Left hindlimb (tissue), 1 donor: ENCODE measurements at places on chromosomes 7 and 10.

- no peak for DNase-seq
Measured at GRCh38 chr10:76341740-76342139, 910.3 kb downstream of the LRMDA start.

DNA sequence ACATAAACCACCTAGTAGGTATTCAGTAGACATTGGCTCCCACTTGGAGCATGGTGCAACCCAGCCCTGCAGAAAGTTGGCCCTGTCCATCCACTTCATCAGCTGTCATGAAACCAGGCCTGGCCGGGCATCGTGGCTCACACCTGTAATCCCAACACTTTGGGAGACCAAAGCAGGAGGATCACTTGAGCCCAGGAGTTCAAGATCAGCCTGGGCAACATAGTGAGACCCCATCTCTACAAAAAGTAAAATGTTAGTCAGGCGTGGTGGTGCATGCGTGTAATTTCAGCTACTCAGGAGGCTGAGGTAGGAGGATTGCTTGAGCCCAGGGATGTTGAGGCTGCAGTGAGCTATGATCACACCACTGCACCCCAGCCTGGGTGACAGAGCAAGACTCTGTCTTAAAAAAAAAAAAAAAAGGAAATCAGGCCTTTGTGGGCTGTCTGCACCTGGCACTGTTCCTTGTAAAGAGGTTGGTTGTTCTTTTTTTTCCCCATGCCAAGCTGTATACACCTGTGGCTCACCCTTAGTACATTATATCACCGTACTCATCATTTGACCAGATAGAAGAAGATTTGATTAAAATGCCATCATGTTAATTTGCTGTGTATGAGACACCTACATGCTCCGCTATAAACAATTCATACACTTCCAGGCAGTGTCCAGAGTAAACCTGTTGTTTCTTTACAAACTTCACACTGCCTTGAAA lies 45.4 kb upstream of the GRID1 start:
- DNase-seq = no peak

DNA sequence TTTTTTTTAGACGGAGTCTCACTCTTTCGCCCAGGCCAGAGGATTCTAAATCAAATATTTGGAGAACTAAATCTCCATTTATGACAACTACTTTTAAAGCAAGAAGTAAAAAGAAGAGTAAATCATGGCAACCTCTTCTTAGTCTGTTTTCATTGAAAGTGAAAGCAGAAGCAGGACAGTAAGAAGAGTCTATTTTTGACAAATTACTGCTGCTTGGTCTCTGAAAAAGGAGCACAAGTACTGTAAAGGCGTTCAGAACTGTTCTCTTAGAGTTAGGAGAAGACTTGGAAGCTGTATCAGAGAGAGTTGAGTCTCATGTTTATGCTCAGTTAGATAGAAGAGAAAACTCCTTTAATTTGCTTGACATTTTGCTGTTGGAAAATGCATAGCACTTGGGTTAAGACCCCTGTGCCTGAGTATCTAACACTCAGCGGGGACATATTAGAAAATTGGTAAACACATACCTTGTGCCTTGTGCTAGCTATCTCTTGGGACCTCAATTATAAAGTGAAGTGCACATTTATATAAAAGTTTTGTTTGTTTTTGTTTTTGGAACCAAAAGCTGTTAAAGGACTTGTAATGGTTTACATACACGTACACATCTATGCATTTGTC lies 433.0 kb downstream of the ANKRD7 start:
- no peak for DNase-seq

DNA sequence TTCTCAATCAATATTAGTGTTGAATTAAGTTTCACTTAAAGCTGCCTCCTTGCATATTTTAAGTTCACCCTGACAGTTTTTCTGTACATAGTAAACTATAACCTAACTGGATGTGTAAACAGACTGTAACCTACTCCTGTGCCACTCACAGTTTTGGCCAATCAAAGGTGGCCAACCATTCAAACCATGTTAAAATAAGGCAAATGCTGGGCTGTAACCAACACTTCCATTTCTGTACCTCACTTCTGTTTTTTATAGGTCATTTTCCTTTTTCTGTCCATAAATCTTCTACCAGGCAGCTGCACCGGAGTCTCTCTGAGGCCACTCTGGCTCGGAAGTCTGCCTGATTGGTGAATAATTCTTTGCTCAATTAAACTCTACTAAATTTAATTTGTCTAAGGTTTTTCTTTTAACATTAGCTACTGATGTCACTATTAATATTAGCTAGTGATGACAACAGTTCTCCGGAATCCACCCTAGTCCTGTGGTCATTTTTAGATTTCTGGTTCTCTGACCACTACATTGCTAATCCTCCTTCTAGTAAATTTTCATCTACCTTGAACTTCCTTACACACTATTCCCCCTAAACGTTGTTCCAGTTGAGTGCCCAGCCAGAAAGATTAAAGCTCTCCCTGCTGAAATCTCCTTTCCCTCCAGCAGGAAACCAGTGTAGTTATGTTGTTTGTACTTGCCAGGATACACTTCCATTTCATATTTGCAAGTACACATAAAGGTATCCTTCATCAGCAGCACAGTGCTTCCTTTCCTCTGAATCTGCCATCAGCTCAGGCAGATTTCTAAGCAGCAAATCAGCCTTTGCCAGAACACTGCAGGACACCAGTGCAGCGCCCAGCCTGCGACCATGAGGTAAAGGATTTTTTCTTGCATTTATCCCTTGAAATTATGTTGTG lies 18.6 kb upstream of the IFIT2 start:
- DNase-seq = no peak

DNA sequence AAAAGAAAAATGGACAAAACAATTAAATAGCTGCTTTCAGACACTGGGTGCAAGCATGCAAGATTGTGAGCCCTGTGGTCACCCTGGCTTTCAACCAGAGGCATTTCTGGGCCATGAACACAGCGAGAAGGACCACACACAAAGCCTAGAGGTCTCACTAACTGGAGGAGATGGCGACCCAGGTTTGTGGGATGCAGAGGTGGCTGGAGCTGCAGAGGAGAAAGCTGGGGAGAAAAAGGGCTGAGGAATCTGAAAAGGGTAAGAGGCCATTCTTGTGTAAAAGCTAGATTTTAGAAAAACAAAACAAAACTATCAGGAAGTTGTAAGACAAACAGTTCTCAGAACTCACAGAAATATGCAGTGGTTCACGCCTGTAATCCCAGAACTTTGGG lies 30.1 kb upstream of the PTPRN2 start:
- DNase-seq = no peak

DNA sequence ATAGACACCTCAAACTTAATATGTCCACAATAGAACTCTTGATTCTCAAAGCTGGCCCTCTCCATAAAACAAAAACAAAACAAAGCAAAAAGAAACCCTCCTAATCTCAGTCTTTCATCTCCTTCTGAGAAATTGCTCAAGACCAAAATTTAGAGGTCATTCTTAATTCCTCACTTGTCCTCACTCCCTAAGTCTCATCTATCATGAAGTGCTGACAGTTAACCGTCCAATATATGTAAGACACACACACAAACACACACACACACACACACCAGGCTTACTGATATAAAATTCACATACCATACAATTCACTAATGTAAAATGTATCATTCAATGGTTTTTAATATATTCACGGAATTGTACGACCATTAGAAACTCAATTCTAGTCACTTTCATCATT lies 17.0 kb upstream of the SVIL start:
- no peak for DNase-seq

DNA sequence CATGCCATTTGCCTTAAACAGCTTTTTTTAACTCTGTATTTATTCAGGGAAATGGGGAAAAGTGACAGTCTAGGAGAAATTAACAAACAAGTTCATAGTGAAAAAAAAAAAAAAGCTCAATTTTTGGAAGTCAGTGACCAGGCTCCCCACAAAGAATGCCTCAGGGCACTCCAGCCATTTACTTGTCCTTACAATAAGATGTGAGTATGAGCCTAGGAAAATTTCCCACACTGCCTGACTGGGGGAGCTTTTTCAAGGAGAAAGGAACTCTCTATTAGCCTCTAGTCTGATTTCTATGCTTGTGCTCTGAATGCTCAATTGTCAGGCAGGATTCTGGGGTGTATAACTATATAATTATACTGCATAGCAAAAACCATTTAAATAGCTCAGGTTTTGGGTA lies 74.9 kb upstream of the NRBF2 start:
- no peak for DNase-seq

- DNase-seq = no peak
Measured at GRCh38 chr10:124262234-124262865, 156.4 kb downstream of the OAT start.

- peak; percentile 76 for DNase-seq
Measured at GRCh38 chr7:117157241-117158209, 165.3 kb downstream of the WNT2 start.

DNA sequence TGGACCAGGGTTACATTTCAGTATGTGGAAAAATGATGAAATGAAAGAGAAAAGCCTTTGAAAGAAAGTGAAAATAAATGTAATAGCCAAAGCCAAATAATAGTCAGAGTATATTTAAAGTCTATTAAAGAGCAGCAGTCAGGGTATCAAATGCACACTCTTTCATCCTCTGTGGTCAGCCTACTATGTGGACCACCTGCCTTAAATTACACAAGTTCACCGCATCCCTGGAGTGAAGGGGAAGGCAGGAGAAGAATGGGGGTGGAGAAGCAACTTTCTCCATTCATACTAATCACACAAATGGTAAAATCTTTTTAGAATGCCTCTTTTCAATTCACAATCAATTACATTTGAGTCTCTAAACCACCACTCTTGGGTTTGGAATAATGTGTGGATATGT lies 16.0 kb downstream of the TWIST1 start:
- no peak for DNase-seq

- DNase-seq = no peak
Measured at GRCh38 chr7:9242636-9243035, 809.2 kb downstream of the NXPH1 start.

GRCh38 chr7:23529262-23529859 lies 2.4 kb downstream of the TRA2A start:
- DNase-seq = no peak

DNA sequence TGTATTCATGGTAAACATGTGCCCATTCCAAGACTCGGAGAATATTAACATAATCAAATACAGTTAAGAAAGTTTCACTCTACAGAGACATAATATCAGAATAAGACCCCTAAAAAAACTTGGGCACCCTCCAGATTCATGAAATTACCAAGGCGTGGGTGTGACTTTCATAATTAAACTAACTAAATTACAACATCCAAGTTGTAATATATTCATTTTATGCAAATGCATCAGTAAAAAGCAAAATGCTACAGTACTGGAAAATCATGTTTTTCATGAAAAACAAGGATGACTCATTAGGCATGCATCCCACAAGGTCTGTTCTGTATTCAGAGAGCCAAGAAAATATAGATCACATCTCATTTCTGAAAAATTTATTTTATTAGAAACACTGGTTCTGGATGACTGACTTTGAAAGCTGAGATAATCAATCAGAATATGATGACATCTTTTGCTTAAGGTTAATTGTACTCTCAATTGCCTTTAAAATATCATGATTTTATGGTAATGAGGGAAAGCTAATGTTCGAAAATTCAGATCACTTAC lies 248.8 kb upstream of the SMIM30 start:
- DNase-seq = no peak

GRCh38 chr7:15407910-15408309 lies 153.9 kb downstream of the AGMO start:
- no peak for DNase-seq

GRCh38 chr7:50317221-50317678 lies 12.7 kb downstream of the IKZF1 start:
- DNase-seq = no peak

GRCh38 chr7:115135769-115136410 lies 214.0 kb downstream of the MDFIC start:
- no peak for DNase-seq

GRCh38 chr7:142997456-142997989 lies 29.4 kb downstream of the OR9A2 start:
- DNase-seq = no peak

GRCh38 chr7:73967832-73968290 lies 60.1 kb upstream of the ELN start:
- no peak for DNase-seq

DNA sequence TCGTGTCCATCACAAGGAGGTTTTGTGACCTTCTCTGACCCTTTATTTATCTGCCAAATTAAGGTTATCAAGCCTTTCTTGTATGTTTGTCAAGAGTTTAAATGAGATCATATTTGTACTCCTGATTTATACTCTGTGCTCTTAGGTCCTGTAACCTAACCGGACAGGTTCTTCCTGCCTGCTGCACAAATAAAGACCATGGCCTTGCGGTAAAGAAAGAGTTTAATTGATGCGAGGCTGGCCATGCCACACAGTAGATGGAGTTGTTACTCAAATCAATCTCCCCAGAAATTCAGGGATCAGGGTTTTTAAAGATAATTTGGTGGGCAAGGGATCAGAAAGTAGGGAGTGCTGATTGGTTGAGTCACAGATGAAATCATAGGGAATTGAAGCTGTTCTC lies 79.5 kb upstream of the LRGUK start:
- no peak for DNase-seq

DNA sequence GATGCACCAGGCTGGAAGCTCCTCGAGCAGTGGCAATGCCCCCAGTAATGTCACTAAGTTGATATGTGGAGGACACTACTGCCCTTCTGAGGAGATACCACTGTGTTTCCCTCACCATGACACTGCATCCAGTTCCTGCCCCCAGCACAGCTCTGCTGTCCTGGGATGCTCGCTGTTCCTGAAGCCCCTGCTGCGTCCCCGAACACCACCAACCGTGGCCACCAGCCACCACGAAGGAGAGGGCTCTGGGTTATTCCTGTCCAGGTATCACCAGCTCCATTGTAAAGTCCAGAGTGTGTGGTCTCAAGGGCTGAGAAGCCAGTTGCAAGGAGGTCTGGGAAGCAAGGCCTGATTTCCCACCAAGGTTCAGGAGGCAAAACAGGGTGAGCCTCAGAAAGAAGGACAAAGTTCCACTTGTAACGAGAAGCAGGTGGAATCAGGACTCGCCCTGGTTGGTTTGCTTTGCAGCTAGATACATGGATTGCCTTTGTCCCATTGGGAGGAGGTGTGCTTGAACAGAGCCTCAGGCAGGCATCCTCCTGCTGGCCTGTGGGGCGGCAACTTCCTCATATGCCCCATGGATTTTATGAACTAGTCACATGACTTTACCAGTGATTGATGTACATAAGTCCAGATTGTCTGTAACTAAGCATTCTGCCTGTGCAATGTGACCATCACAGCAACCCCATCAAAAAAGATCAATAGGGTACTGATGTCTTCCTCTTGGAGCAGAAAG lies 427.0 kb upstream of the VSTM2A start:
- DNase-seq = no peak

DNA sequence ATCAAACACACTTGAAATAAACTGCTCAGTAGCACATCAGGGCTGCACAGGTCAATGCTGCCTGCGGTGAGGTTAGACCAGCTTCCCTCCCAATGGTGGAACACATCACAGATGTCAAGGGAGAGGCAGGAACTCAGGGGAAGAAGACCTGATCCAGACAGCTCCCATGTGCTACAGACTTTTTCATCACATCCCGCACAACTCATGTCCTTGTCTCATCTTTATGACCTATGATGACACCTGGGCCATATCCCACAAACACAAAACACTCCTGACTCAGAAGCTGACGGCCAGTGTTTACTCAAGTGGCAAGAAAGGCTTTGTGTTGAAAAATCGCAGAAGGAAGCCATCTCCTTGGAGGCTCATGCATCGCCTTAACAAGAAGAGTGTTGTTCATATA lies 91.6 kb downstream of the HTR5A start:
- no peak for DNase-seq

DNA sequence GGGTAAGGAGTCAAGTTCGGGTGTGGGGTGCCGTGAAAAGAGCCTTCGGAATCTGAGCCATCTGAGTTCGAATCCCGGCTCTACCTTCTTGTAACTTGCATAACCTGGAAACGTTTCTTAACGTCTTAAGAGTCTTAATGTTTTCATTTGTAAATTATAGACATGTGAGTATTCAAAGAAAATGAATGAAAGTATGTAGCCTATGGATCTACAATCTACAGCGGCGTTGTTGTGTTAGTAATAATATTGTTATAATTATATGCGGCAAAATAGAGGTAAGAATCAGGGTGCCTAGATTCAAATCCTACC lies 559 bp downstream of the VTI1A start:
- no peak for DNase-seq
